ENCODE measurements at places on chromosomes 12 and 14. TPM values are rescaled to one million over a fixed set of nuclear protein-coding genes. Genes with fewer than 3 reads are reported as not detected.

TAS2R8 gene
- total RNA-seq, result 0.24 TPM

HOXC10 gene
- total RNA-seq, result not detected

FOXM1 gene
- 92.2 TPM for total RNA-seq

PLD4 gene
- total RNA-seq, result 0.05 TPM

PELI2 gene
- total RNA-seq, result 32.2 TPM

BEST3 gene
- not detected for total RNA-seq

MYF6 gene
- 0.33 TPM for total RNA-seq

TIGAR gene
- total RNA-seq, result 18.2 TPM

STRAP gene
- 229 TPM for total RNA-seq

RNASE3 gene
- total RNA-seq, result not detected

TAS2R13 gene
- 3.4 TPM for total RNA-seq

CMKLR1 gene
- total RNA-seq, result not detected

RNASE7 gene
- not detected for total RNA-seq

C12orf54 gene
- not detected for total RNA-seq

SDR9C7 gene
- not detected for total RNA-seq

ETFBKMT gene
- 3.7 TPM for total RNA-seq

CFAP251 gene
- 8.9 TPM for total RNA-seq

TNFAIP2 gene
- total RNA-seq, result 17.8 TPM

SRRM4 gene
- 2.4 TPM for total RNA-seq

EML5 gene
- total RNA-seq, result 6.0 TPM

KRT85 gene
- not detected for total RNA-seq

OR11H6 gene
- not detected for total RNA-seq

CAPZA3 gene
- total RNA-seq, result 0.36 TPM

IFNG gene
- total RNA-seq, result not detected

FOXA1 gene
- 196 TPM for total RNA-seq

KITLG gene
- 9.1 TPM for total RNA-seq

TAMALIN gene
- 12.5 TPM for total RNA-seq

KRT86 gene
- total RNA-seq, result not detected

GRIP1 gene
- 40.4 TPM for total RNA-seq

YBX3 gene
- 215 TPM for total RNA-seq

ERC1 gene
- total RNA-seq, result 146 TPM

TRPV4 gene
- total RNA-seq, result 5.2 TPM

CD4 gene
- total RNA-seq, result 2.1 TPM

YEATS4 gene
- 31.3 TPM for total RNA-seq

B4GALNT3 gene
- 58.3 TPM for total RNA-seq

CRIP1 gene
- total RNA-seq, result 5.1 TPM

FBLN5 gene
- total RNA-seq, result 6.9 TPM

MYG1 gene
- 60.7 TPM for total RNA-seq

NOVA1 gene
- 23.7 TPM for total RNA-seq

DEPDC4 gene
- 4.3 TPM for total RNA-seq

STYK1 gene
- 0.79 TPM for total RNA-seq

C12orf60 gene
- 3.5 TPM for total RNA-seq

HCAR3 gene
- total RNA-seq, result not detected

HSPB8 gene
- 38.7 TPM for total RNA-seq

NR4A1 gene
- total RNA-seq, result 21.7 TPM

ACOT6 gene
- total RNA-seq, result not detected

NRXN3 gene
- total RNA-seq, result 22.1 TPM

KCNH3 gene
- total RNA-seq, result 29.2 TPM

CYP27B1 gene
- 2.0 TPM for total RNA-seq

TPPP2 gene
- not detected for total RNA-seq

ADAMTS20 gene
- total RNA-seq, result 0.33 TPM

PAPLN gene
- total RNA-seq, result 2.0 TPM

LRTM2 gene
- 0.48 TPM for total RNA-seq

INSM2 gene
- total RNA-seq, result 0.10 TPM

KRT78 gene
- total RNA-seq, result not detected

Measured in progenitor cell of endocrine pancreas (in vitro differentiated cells).